ENCODE measurements at places on chromosomes 16 and 17. TPM values are rescaled to one million over a fixed set of nuclear protein-coding genes. Genes with fewer than 3 reads are reported as not detected.

Gene RNF157
- total RNA-seq: 2.5 TPM

Gene GUCY2D
- total RNA-seq: not detected

Gene EIF3CL
- total RNA-seq: 33.8 TPM

DNA sequence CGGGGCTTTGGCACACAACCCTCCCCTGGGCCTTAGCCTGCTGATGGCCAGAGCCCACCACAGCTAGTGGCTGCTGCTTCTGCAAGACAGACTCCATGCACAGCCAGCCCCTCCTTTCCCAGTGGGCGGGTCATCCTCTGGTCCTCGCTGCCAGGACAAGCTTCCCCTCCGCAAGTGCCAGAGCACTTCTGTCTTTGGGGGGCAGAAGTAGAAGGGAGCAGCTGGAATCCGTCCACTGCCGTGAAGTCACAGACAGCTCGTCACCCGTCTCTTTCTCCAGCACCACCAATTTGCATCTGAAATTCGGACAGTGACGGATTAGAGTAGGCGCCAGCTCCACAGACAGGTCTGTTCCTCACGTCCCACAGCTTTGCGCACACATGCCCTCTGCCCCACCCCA, 31.3 kb upstream of the NAT9 start:
- DNase-seq: no peak

DNA sequence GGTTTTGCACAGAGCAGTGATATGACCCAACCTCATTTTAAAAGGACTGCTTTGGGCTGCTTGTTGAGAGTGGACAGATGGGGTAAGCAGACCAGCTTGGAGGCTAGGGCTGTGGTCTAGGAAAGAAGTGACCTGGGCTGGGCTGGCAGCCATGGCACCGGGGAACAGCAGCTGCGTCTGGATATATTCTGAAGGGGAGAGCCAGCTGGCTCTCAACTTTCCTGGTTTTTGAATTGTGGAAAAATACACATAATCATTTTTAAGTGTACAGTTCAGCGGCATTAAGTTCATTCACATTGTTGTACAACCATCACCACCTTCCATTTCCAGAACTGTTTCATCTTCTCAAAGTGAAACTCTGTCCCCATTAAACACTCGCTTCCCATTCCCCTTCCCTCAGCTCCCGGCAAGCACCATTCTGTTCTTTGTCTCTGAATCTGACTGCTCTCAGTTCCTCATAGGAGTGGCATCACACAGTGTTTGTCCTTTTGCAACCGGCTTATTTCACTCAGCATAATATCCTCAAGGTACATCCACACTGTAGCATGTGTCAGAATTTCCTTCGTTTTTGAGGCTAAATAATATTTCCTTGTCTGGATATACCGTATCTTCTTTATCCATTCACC, 113.2 kb downstream of the SPECC1 start:
- DNase-seq: no peak

- DNase-seq: no peak
Measured at GRCh38 chr17:31371511-31372097, 19.9 kb upstream of the RAB11FIP4 start.

DNA sequence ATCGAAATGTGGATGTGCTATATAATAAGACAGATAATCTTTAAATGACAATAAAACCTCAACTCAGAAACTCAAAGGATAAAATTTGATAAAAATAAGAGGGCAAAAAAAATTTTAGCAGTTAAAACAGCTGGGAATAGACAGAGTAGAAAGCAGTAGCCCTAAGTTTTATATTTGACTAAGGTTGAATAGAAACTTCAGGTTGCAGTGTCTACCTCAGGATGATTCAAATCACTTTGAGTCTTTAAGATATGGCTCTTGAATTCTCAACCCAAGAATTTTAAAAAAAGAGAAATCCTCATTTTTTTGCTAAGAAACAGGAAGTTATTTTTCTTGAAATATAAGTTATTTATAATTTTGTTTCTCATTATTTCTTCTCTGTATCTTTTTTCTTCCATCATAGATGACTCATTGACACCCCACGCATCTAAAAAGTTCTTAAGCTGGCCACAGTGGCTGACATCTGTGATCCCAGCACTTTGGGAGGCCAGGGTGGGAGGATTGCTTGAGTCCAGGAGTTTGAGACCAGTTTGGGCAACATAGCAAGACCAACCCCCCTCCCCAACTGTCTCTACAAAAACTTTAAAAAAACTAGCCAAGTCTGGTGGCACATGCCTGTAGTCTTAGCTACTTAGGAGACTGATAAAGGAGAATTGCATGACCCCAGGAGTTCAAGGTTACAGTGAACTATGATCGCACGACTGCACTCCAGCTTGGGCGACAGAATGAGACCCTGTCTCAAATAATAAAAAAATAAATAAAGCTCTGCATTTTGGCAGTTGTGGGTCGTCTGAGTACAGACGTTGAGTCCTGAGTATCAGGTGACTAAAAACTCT, 23.9 kb downstream of the NFAT5 start:
- no peak for DNase-seq

Measured in cardiac septum (tissue), 1 donor.